ENCODE measurements at places on chromosomes 7 and 10.

- no peak for DNase-seq
Measured at GRCh38 chr7:73313521-73313906, 4.9 kb upstream of the NSUN5 start.

DNA sequence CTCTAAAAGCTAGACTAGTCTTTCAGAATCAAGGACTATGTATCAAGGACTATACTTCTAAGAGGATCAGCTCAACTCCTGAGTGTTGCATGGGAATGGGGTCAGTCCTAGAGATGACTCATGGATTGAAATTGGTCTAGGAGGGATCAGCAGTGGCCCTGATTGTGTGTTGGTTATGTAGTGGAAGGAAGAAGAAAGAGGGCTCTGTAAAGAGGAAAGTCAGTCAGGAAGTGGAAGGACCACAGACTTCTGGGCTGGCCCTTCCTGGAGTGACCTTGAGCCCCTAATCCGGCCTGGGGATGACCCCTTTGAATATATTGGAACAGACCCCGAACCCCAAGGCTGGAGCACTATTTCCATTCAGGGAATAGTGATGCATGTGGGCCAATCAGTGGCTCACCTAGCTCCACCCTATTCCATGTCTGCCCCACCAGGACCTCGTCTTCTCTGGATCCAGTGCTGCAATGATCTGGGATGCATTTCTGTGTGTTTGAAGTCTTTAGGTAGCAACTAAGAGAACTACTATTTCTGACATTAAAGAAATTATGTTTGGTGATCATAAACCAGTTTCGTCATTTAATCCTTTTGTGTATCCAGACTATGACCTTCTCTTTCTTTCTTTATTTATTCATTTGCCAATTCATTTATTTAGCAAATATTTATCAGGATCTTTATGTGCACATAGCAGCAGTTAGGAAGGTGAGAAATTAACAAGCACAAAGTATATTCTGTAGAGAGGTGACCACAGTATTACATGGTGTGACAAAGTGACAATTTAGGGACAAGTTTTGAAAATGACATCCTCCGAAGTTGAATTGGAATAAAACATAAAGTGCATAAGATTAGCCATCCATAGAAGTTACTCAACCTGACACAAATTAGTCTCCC lies 48.6 kb upstream of the KIF5B start:
- DNase-seq = no peak

- no peak for DNase-seq
Measured at GRCh38 chr7:81692146-81692905, 77.5 kb downstream of the HGF start.

DNA sequence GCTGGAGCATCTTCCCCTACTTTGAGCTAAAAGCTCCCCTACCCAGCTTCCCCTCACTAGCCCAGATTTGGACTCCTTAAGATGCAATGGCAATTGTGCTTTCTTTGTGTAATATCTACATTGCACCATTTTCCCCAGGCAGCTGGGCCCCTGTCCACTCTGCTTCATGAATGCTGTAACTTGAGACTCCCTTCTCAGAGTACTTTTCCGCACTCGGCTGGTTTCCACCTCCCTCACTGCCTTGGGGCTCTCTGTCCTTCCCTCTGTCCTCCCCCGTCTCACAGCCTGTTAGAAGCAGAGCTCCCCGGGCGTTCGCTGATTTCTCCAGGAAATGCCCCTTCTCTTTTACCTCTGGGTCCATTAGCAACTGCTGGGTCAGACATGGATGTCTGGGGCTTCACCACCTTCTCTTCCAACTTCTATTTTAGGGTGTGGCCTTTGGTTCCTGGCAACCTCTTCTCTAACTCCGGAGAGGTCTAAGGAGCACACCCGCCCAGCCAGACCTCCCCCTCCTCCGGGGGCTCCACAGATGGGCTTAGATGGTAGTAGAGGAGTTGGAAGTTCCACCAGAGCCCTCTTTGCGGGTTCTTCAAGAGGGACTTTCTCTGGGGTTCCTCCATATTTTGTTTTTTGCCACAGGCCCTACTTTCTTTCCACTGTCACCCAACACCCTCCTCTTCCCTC lies 2.9 kb upstream of the TMEM72 start:
- no peak for DNase-seq

All from activated T-cell treated with anti-CD3 and anti-CD28 coated beads for 1 hour (primary cell).